ENCODE measurements at places on chromosomes 4 and X.

DNA sequence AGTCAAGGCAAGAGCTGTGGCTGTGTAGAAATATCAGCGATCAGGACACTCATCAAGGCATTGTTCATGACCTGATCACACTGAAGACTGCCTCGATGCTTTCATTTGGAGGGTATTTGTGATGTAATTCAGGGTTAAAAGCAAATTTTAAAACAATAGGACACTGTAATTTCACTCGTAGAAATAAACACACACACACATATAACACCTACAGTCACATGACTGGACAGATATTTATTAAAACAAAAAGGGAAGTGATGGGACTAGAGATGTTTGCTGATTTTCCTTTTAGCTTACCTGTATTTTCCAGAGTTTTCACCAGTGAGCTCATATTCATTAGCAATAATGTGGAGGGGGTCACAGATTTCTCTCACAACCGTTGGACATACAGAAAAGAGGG lies 51.1 kb upstream of the KDR start:
- DNase-seq = no peak

DNA sequence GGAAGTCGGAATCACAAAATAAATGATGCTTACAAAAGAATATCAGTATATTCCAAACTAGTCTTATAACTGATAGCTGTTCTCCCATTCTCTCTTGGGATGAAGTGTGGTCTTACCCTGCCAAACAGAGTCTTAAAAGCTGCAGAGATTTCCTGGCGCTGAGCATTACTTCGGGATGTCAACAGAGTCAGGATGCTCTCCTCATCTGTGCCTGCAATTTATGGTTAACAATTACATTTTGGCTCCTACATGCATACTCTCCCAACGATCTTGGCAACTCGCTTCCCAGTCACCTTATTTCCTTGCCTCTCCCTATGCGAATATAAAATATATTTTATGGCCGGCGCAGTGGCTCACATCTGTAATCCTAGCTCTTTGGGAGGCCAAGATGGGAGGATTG lies 12.2 kb downstream of the ANXA5 start:
- no peak for DNase-seq

DNA sequence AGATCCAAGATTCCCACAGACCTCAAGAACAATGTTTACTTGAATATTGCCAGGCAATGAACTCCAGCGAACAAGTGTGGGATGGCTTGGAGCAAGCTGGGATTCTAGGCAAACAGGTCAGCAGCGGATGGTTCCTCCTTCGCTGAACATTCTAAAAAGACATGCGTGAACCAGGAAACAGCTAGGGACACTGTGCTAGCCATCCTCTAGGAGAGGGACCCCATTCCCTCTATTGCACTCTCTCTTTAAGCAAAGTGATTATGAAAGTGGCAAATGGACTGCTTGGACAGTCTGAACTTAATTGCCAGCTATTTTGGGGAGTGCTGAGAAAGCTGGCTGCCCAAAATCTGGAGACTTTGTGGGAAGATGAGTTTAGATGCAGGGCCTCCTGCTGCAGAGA lies 29.9 kb upstream of the TEC start:
- no peak for DNase-seq

DNA sequence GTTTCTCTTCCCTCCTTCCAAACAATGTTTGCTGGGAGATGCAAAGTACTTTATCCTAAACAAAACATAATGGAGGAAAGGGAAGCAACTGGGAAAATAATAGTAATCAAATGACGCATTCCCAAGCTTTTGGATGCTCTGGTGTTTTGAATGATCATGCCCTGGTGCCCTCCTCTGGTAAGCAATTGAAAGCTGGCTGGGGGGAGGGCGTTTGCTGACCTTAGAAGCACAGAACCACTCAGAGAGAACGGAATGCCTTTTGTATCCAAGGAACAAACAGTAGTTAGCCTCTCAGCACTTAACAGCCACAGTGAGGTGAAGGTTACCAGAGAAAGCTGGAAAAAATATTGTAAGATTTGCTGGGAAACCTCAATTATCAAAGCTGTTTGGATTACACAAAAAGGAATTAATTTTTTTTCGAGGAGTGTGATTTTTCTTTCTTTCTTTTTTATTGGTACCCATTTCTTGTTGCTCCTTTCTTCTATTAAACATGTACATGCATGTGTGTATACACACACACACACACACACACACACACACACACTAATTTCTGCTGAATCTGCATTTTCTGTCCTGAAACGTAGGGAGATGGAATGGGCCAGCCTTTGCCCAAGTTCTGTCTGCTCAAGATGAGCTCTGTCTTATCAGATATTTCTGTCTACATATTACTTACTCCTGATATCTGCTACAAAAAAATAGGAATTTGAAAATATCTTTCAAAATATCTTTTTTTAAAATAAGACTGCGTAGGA lies 155.8 kb upstream of the IGFBP7 start:
- no peak for DNase-seq

DNA sequence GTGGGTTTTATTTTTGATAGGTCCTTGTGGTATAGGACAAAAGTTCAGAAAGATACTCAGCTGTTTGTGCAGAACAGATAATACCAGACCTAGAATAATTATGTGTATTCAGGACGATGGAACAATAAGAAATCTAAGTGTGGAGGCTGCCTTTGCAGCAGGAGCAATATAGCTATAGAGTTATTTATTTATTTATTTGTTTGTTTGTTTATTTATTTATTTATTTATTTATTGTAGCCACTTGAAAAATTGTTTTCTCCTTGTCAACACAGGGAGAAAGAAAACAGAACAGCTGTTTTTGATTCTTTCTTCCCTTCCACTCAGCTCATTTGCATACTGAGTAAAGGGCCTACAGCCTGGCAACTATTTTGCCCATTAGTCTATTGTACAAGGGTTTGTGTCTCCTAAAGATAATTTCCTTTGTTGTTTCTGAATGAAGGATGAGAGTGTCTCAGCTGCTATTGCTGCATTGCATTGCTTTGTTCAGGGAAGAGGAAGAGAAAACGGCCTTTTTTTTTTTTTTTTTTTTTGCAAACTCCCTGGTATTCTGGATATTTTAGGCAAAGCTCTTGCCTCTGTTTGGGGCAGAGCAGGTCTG lies 56.0 kb upstream of the ESX1 start:
- DNase-seq = no peak

- DNase-seq = no peak
These were observed 505.1 kb downstream of the PPARGC1A start for GRCh38 chr4:23384741-23385140.

DNA sequence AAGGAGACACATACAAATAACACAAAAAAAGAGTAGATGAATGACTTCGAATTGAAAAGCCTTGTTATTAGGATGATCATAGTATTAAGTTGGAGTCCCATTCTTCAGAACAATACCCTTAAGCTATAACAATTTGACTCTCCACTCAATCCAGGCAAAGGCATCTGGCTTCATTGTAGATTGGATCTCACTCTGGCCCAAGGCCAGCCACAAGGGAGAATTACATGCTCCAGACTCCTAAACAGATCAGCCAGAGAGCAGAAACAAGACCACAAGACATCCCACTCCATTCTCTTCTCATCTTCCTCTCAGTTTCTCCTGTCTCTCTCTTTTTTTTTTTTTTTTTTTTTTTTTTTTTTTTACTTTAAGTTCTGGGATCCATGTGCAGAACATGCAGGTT lies 213.9 kb downstream of the DHX15 start:
- DNase-seq = no peak

Measured in GM04504 (cell line).